GM23338 (cell line): ENCODE measurements at places on chromosomes 7 and 10. TPM values are rescaled to one million over a fixed set of nuclear protein-coding genes. Genes with fewer than 3 reads are reported as not detected.
A peak's percentile ranks its signal among the peaks of the same experiment; 100 is the strongest.

The PRPS1L1 gene
- polyA plus RNA-seq, result not detected in 2 replicates

DNA sequence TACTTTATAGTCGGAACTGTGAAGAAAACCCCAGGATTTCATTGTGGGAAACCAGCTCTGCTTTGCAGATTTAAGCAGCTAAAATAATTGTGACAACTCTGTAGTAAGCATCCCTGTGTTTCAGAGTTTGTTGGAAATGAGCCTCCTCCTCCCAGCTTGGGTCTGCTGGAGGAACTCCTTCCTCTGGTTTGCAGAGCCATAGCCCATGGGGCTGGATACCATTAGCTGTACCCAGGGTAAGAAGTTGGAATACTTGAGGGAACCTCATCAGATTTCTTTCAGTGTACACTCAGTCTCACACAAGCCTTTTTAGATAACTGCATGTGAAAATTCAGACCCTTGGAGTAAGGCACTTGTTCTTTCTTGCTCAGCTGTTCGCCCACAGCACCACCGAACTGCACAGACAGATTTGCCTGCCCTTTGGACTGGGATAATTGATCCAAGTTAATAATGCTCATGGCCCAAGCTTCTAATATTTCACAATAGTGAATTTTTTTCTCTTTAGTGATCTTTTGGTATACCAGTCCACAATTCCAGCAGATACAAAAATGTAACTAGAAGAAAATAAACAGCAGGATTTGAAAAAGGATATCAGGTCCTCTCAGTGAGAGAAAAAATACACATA is 467.4 kb upstream of the FZD8 start:
- DNase-seq, result no peak

The PIK3CG gene
- polyA plus RNA-seq, result not detected in 2 replicates

GRCh38 chr10:75203724-75204123 is 6.9 kb upstream of the VDAC2 start:
- DNase-seq, result no peak

The C1QL3 gene
- polyA plus RNA-seq, result 0.19 and 0.34 TPM in 2 replicates

DNA sequence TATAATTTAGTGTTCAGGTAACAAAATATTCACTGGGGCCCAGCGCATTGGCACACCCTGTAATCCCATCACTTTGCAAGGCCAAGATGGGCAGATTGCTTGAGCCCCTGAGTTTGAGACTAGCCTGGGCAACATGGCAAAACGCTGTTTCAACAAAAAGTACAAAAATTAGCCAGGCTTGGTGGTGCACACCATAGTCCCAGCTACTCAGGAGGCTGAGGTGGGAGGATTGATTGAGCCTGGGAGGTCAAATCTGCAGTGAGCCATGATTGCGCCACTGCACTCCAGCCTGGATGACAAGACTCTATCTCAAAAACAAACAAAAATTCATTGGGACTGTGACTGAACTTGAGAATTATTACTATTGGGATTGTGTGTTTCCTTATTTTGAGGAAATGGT is 40.4 kb upstream of the TRUB1 start:
- DNase-seq, result no peak

GRCh38 chr10:126646110-126646509 is 24.4 kb downstream of the C10orf90 start:
- DNase-seq, result no peak

DNA sequence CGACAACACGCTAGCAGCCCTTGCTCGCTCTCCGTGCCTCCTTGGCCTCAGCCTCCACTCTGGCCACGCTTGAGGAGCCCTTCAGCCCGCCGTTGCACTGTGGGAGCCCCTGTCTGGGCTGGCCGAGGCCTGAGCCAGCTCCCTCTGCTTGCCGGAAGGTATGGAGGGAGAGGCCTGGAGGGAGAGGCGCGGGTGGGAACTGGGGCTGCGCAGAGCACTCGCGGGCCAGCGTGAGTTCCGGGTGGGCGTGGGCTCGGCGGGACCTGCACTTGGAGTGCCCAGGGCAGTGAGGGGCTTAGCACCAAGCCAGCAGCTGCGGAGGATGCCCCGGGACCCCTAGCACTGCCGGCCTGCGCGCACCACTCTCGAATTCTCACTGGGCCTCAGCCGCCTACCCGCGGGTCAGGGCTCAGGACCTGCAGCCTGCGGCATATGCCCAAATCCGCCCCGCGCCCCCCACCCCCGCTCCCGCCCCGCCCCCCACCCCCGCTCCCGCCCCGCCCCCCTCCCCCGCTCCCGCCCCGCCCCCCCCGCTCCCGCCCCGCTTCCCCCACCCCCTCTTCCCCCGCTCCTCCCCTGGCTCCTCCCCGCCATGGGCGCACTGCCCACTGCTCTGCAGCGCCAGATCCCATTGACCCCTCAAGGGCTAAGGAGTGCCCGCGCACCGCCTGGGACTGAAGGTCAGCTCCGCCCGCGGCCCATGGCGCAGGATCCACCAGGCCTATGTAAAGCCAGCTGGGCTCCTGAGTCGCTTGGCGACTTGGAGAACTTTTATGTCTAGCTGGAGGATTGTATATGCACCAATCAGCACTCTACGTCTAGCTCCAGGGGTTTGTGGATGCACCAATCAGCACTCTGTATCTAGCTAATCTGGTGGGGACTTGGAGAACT is 15.9 kb upstream of the ACBD5 start:
- DNase-seq, result no peak

The CPN1 gene
- polyA plus RNA-seq, result 0.32 TPM in 1 of 2 replicates, not detected in the other

The IFIT3 gene
- 0.42 TPM in 2 replicates for polyA plus RNA-seq

The SPDYE16 gene
- polyA plus RNA-seq, result 0.55 and 1.1 TPM in 2 replicates

The OR2A5 gene
- polyA plus RNA-seq, result not detected in 2 replicates

- DNase-seq, result no peak
Measured at GRCh38 chr7:100476101-100476780, 2.8 kb downstream of the TSC22D4 start.

The TUBB8 gene
- 0.40 and 1.0 TPM in 2 replicates for polyA plus RNA-seq

The OR2A12 gene
- not detected in 2 replicates for polyA plus RNA-seq

The LRRD1 gene
- polyA plus RNA-seq, result 0.11 TPM in 1 of 2 replicates, not detected in the other

- DNase-seq, result no peak
Measured at GRCh38 chr10:7752251-7752650, 35.5 kb downstream of the KIN start.

DNA sequence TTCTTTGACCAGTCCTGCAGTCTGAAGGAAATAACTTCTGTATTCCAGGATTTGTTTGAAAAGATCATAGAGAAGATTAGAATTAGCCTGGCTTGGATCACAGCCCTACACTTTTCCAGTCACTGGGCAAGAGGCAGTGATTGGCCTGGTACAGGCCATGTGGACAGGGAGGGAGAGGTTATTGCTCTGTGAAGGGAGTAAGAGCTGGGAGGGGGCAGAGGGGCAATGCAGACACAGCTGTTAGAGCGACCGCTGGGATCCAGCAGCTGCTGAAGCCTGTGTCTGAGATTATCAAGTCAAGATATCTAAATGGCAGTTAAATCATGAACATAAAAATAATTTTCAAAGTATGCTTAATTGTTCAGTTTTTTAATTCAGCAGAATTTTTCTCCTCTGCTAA is 257.3 kb downstream of the SDK1 start:
- no peak for DNase-seq

GRCh38 chr7:14013898-14014297 is 24.4 kb upstream of the ETV1 start:
- DNase-seq, result no peak

DNA sequence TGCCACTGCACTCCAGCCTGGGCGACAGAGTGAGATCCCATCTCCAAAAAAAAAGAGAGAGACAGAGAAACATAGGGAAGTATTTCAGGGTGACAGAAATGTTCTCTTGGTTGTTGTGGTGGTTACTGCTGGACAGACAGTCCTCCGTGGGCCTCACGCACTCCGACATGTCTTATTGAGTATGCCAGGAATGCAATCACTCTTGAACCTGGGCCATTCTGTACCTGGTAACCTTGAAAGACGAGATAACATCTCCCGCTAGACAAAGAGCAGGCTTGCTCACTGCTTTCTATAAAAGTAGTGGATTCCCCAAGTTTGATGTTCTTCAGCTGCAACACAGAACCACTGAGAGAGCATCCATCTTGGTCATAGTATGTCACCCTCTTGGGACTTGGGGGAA is 6.7 kb downstream of the CACUL1 start:
- peak; percentile 26 for DNase-seq

The DPCD gene
- 36.3 and 38.1 TPM in 2 replicates for polyA plus RNA-seq

The SEMA3C gene
- 0.40 and 1.0 TPM in 2 replicates for polyA plus RNA-seq

The PAXIP1 gene
- polyA plus RNA-seq, result 11.2 and 12.5 TPM in 2 replicates

The NYAP1 gene
- 0.19 and 0.49 TPM in 2 replicates for polyA plus RNA-seq

DNA sequence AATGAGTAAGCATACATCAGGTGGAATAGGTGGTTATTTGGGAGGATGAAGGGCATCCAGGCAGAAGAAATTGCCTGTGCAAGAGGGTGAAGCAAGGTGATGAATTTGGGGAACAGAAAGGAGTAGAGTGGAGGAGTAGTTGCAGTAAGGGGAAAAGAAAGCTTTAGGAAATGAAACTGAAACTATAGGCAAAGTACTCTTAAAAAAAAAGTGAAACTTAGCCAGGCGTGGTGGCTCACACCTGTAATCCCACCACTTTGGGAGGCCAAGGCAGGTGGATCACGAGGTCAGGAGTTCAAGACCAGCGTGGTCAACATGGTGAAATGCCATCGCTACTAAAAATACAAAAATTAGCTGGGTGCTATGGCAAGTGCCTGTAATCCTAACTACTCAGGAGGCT is 17.6 kb downstream of the NUP205 start:
- DNase-seq, result no peak

DNA sequence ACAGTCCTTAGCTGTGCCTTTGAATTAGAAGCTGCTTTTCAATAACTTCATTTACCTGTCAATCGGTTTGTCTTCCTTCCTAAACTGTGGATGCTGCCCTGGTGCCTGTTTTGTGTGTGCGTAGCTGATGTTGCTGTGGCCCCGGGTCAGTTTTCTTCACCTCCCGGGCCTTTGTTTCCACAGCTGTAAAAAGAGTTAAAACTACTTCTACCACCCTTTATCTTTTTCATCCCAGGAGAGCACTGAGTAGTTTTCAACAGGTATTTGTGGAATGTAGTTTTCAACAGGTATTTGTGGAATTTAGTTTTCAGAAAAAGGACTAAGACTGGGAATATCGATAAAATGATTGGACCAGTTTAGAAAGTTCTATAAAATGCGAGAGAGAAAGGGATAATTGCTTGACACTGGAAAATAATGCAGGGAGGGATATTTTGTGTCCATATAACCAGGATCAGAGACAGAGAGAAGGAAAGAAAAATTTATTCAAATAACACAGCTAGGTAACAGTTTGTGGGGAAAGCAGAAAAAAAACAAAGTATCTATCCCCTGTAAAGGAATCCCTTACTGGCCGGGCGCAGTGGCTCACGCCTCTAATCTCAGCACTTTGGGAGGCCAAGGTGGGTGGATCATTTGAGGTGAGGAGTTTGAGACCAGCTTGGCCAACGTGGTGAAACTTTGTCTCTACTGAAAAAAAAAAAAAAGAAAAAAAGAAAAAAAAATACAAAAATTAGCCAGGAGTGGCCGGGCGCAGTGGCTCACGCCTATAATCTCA is 15.9 kb upstream of the IGF2BP3 start:
- peak; percentile 68 for DNase-seq

- no peak for DNase-seq
Measured at GRCh38 chr7:80184693-80185092, 50.1 kb downstream of the GNAI1 start.

The IGF2BP3 gene
- 47.1 and 52.0 TPM in 2 replicates for polyA plus RNA-seq

DNA sequence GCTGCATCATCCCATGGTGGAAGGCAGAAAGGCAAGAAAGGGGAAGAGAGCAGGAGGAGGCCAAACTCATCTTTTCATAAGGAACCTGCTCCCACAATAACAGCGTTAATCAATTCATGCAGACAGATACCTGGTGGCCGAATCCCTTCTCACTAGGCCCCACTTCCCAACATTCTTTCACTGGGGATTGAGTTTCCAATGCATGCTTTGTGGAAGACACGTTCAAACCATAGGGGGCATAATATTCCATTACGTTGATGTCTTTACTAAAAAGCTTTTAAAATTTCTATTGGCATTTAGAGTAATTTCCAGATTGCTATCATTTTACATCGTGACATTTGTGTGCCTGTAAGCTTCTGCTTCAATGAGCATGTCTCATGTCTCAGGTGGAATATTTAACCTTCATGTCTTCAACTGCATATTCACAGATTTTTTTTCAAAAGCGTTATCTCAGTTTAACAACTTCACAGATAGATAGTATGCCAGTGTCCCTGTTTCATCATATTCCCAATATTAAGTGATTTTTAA is 88.5 kb downstream of the LHFPL3 start:
- DNase-seq, result no peak

- no peak for DNase-seq
Measured at GRCh38 chr10:131223422-131223821, 88.1 kb downstream of the TCERG1L start.

- DNase-seq, result no peak
Measured at GRCh38 chr10:80410122-80410521, 1.8 kb downstream of the PRXL2A start.

DNA sequence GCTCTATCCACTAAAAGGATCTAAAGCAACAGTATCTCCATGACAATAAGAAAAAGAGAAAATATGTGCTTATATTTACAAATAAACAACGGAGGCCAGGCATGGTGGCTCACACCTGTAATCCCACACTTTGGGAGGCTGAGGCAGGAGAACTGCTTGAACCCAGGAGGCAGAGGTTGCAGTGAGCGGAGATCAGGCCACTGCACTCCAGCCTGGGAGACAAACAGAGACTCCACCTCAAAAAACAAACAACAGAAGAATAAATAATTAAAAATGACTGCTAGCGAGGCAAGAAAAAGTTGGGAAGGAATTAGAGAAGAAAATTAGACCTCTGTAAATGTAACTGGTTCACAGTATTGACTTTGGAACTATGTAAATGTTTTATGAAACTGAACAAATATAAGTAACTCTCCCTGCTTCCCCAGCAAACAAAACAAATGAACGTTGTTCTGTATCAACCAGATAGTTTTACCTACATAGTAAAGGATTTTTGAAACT is 17.1 kb downstream of the TRIM24 start:
- no peak for DNase-seq

- no peak for DNase-seq
Measured at GRCh38 chr7:124073310-124073645, 40.4 kb upstream of the TMEM229A start.

DNA sequence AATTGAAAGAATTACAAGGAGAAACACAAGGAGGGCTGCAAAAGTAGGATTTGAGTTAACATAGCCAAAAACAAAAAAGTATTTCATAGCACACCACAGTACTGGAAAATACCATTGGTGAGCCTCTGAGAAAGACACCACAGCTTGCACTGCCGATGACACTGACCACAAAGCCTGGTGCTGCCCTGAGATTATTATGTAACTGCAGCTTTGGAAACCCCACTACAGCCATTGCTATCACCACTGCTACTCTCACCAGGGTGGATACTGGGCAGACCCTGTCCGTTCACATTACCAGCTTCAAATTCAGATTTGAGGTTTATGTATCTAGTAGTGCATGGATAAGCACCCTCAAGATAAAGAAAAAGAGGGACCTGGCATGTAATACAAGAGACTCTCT is 1246.7 kb upstream of the SORCS1 start:
- DNase-seq, result no peak

GRCh38 chr10:121747163-121747775 is 149.0 kb upstream of the FGFR2 start:
- peak; percentile 24 for DNase-seq

DNA sequence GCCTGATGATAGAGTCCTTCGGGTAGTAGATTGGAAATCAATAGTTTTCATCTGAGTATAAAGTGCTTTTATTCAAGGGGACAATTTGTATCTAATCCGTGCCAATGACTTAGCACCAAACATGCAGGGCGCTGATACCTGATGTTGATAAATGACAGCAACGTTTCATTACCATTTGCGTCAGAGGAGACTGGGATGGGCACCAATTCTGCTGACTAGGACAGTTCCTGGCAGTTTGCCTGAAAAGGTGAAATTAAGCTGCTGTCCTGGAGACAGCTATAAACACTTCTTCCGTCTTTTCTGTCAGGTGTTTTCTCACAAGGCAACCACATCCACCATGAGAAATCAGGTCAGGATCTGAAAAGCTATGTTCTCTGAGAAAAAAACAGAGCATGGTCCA is 1136.4 kb downstream of the TYW1 start:
- no peak for DNase-seq

GRCh38 chr10:77212632-77213031 is 425.0 kb downstream of the KCNMA1 start:
- DNase-seq, result no peak
